ENCODE measurements at places on chromosomes 2 and 18.
A peak's percentile ranks its signal among the peaks of the same experiment; 100 is the strongest.

- no peak for DNase-seq
Observed at GRCh38 chr2:20211420-20211819, 13.5 kb downstream of the SDC1 start.

GRCh38 chr2:238320648-238321281, 447 bp downstream of the TRAF3IP1 start:
- DNase-seq: no peak

DNA sequence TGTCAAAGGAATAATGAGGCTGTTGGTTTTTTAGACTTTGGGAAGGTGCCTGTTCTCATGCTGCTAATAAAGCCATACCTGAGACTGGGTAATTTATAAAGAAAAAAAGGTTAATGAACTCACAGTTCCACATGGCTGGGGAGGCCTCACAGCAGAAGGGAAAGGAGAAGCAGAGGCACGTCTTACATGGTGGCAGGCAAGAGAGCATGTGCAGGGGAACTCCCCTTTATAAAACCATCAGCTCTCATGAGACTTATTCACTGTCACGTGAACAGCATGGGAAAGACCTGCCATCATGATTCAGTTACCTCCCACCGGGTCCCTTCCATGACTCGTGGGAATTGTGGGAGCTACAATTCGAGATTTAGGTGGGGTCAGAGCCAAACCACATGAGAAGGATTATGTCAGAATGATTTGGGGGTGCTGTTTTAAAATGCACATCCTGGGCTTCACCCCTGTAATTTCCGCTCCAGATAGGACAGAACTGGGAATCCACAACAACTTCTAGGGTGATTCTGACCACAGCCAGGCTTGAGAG, 37.8 kb downstream of the TCF7L1 start:
- no peak for DNase-seq

DNA sequence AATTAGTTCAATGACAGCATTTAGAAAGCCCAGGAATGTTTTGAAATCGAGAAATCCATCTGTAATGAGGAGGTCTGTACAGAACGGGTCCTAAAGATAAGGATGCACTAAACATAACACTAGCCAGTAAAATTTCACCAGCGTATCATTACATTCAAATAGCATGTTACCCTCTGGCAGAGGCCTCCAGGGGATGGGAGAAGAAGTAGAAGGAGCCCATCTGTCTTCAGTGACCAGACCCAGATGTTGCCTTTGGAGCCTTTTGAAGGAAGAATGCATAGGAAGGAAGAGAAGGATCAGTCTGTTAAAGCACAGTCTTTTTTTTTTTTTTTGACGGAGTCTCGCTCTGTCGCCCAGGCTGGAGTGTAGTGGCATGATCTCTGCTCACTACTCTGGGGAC, 86.1 kb upstream of the BCL2L11 start:
- no peak for DNase-seq

GRCh38 chr18:31996007-31996406, 22.6 kb upstream of the RNF125 start:
- no peak for DNase-seq

DNA sequence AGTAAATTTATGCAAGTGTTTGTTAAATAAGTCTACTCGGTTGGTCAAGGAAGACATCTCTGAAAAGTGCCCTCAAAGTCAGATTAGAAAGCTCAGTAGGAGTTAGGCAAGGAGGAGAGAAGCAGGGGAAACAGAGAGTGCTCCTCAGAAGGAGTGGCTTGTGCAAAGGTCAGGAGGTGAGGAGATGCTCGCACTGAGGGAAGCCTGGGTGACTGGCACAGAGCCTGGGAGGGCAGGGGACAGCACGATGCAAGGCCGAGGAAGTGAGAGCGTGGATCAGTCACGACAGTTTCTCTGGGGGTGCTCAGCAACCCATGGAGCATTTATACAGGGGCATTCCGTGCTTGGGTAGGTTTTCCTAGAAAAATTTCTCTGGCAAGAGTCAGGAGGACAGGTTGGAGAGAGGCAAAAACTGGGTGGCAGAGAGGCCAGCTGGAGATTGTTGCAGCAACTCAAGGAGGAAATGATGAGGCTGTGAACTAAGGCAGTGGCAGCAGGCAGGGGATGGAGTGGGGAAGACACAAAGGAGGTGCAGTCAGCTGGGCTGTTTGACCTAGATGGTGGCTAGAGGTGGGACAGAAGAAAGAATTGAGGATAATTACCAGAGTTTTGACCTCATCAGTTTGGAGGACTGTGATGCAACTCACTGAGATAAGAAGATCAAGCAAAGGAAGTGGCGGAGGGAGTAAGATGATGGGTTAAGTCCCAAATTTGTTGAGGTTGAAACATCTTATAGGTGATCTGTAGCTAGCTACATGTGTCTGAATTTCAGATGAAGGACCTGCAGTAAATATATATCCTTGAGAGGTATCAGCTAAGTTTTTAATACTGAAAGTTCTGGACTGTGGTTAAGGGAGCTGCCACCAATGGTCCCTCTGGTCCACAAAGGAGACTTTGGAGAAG, 52.4 kb downstream of the BCL2 start:
- DNase-seq: no peak

DNA sequence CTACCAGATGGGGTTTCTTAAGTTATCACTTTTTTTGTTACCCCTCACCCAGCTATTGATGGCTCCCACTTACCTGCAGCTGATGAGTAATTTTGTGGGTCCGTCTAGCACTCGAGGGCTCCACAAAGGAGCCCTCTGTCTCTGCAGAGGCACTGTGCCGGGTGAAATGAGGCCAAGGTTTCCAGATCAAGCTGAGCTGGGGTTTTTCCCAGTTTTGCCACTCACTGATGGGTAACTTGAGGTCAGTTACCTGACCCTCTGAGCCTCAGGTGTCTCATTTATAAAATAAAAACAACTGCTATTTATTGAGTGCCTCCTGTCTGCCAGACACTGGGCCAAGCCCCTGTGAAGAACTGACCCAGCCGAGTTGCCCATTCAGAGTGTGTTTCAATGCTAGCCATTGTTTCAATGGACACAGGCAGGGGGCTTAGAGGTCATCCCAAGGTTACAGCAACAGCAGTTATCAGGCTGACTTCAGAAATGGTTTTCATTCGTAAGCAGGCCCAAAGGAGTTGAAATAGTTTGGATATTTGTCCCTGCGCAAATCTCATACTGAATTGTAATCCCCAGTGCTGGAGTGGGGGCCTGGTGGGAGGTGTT, 192.9 kb downstream of the NCK2 start:
- DNase-seq: no peak

DNA sequence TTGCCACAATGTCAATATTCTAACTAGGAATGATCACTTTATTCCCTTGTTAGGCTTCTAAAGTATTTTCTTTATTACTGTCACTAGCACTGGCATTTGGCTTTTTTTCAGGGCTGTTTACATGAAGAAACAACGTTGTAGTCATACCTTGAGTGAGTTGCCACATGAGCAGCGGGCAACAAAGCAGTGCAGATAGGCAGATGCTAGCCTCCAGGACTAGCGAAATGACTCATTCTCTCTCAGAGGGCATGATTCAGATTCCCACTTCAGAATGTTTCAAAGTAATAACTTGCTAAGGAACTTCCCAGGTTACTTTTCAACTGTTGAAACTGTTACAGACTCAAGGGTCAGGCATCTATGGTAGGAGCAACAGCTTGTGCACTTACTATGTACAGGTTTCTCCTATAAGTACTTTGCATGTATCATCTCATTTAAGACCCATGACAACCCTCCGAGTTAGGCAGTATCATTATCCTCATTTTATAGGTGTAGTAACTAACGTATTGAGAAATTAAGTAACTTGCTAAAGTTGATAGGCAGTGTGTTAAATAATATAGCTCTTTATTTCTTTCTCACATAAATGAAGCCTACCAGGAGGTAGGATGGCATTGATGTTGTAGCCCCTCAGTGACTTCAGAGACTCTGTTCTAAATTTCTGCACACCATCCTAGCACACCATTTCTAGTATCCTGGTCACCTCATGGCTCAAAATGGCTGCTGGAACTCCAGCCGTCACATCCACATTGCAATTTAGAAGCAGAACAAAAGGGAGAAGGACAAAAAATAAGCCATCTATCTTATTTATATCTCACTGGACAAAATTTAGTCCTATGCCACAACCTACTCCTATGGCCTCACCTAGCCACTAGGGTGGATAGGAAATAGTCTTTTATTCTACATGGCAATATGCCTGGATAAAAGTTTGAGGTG, 83.3 kb downstream of the ICOS start:
- peak; percentile 18 for DNase-seq

DNA sequence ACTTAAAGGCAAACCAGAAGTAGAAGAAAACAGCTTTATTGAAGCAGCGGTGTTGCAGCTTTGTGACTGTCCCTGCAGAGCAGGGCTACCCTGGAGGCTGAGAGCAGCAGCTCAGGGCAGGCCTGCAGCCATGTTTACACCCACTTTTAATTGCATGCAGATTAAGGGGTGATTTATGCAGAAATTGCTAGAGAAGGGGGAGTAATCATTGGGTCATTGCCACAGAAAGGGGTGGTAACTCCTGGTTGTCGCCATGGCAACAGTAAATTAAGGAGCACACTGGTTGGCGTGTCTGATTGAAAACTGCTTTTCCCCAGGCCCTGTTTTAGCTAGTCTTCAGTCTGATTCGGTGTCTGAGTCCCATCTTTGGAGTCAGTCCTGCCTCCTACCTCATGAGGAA, 195.4 kb upstream of the HDAC4 start:
- DNase-seq: no peak

GRCh38 chr2:25337276-25337675, 4.4 kb downstream of the DNMT3A start:
- no peak for DNase-seq

GRCh38 chr2:181253438-181253837, 203.7 kb upstream of the ITGA4 start:
- no peak for DNase-seq

Data from stimulated activated CD8-positive, alpha-beta memory T cell treated with anti-CD3 and anti-CD28 coated beads, Interleukin-4, amount 100 ng/mL, for 24 hours (primary cell).